LHCN-M2 (cell line): ENCODE measurements at places on chromosomes 12 and 14. TPM values are rescaled to one million over a fixed set of nuclear protein-coding genes. Genes with fewer than 3 reads are reported as not detected.
A peak's percentile ranks its signal among the peaks of the same experiment; 100 is the strongest.

DNA sequence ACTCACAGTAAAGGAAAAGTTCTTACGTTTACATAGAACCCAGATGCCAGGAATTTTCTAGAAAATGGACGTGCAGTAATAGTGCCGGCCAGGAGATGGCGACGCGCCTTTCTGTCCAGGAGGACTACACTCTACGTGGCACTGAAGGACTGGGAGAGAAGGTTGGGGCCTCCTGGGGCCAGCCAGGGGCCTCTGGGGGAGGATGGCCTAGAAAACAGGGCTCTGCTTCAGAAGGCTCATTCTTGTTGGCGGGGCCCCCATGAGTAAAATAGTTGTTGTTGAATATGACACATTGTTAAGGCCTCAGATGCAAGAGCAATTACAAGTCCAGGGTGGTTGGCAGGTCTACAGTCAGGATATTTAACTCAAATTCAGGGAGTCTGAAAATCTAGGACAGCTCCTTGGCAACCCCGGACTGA lies 120.1 kb upstream of the MAX start:
- DNase-seq: peak; percentile 60

DNA sequence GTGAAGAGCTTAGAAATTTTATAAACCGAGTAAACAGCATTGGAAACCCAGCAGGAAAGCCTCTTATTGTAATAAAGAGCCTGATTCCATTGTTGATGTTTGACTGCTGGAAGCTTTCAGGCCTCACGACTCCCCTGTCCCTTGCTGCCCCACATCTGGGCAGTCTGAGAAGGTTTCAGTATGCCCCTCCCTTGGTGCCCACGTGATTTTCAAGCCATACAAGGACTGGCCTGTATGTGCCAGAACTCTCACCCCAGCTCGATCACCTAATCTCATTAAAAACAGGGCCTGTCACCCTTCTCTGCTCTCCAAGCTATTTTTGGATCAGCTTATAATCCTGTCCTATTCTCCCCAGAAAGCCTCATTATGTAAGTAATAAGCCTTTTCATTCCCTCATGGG lies 7.5 kb upstream of the PYROXD1 start:
- no peak for DNase-seq

- DNase-seq: no peak
Observed at GRCh38 chr12:9642606-9643265, 26.8 kb upstream of the CLEC2D start.

- peak; percentile 99 for DNase-seq
Observed at GRCh38 chr14:91149462-91149861, 35.6 kb downstream of the DGLUCY start.

DNA sequence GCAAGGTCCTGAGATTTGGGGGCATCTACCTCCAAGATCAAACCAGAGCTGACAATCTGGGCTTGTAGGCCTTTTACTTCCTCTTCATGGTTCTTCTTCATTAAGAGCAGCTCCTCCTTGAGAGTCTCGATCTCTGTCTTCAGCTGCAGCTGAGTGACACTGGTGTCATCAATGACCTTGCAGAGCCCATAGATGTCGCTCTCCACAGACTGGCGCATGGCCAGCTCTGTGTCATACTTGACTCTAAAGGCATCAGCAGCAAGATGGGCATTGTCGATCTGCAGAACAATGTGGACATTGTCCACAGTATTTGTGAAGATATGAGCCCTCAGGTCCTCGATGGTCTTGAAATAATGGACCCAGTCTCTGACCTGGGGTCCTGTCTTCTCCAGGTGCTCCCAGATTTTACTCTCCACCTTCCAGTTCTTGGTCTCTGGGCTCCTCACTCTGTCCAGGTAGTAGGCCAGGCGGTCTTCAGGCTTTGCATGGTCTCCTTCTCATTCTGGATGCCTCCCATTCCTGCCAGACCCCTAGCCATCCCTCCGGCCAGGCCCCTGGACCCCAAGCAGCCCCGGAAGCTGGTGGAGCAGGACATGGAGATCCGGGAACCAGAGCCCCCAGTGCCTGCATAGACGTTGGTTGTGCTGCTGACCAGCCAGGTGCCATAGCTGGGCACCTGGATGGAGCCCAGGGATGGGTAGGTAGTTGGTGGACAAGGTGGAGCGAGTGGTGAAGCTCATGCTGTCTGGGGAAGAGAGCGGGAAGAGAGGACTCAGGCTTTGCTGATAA lies 141.0 kb downstream of the MSRB3 start:
- no peak for DNase-seq

Gene CLEC9A
- total RNA-seq: not detected in 2 replicates
